ENCODE measurements at places on chromosomes 1 and 21.

DNA sequence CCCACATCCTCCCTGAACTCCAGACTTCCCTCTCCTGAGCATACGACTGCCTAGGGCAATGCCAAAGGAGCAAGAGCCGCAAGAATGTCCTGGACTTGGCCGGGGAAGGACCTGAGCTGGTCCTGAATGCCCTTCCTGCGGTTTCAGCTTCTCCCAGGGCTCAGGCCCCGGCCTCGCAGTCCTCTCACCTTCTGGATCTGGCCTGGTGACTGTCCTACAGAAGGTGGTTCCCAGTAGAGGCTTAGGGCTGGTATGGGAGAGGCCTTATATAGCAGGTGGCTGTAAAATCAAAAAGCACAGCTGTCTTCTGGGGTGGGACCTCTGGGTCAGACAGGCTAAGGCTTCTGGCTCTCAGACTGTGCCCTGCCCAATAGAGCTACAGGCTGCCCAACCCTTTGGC is at the start of gene LYPD8:
Gene LYPD8 (minus strand): TSS at position 243 of the 400 bp plus-strand sequence. CDS start 4,678 bp downstream, outside the sequence.
- no peak for DNase-seq

DNA sequence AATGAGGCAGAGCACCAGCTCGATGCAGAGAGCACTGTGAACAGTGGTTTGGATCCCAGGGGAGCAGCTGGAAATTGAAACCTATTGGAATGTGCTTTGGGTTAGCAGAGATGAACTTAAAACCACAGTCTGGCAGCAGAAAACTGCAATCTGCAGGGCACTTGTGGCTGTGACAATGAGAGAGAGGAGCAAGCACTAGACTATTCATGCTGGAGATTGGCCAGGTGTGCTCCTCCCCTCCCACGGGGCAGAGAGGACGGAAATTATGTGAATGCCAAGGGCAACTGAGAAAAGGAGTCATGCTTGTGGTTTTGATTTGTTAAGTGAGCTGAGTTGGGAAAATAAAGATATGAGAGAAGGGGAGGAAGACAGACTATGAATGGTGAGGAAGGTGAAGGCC is 38.1 kb downstream of the HSD3B2 start:
- DNase-seq, result no peak

DNA sequence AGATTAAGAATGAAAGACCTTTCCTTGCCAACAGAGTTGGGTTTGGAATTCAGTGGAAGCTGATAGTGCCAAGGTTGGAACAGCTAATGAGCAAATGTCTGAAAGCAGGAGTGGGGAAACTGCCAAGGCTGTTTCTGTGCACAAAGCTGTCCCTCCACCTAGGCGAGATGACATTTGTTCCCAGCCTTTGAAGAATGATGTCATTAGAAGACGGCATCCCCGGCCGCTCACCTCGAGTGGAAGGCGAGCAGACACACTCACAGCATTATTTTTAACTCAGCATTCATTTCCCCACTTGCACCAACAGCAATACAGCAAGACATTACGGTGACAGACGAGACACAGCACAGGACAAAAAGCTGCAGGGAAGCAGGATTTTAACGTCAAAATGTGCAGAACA is 463.9 kb downstream of the PCP4 start:
- no peak for DNase-seq

DNA sequence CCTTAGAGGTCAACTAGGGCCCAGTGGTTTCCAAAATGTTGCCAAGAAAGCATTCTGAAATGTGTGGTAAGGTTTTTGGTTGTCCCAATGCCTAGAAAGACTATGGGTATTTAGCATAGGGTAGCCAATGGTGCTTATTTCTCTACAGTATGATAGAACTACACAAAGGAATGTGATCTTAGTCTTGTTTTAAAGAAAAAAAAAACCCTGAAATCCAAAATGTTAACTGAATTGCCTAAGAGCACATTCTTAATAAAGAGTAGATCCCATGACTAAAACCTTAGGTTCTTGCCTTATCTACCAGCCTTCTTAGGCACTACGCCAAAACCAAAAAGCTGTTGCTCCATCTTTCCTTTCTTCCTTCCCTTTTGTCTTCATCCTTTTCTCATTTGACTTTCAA is 428.2 kb downstream of the MRPL39 start:
- DNase-seq, result no peak

DNA sequence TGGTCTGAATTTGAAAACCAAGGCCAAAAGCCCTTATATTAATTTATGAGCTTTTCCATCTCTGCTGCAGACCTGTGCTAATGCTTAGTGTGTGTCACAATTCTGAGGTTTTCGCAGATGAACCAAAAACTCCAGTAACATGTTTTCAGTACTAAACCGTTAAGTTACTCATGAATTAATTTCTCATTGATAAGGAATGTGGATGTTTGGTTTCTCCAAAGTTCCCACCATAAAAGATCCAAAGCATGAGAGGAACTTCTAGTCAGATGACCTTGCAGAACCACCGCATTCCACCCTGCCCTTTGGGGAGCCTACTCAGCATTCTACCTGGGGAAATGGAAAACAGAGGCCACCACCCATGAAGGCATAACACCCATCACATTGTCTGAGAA is 7.5 kb upstream of the LEPR start:
- DNase-seq, result no peak

Data from activated CD4-positive, alpha-beta T cell treated with anti-CD3 and anti-CD28 coated beads, Interleukin-2, amount 50 U/mL, for 16 hours (primary cell).